Frontal cortex (tissue), 4 donors: ENCODE measurements at places on chromosomes 13 and 19. TPM values are rescaled to one million over a fixed set of nuclear protein-coding genes. Genes with fewer than 3 reads are reported as not detected.

The BRME1 gene
- total RNA-seq: 13.0 TPM

The FCER2 gene
- not detected for total RNA-seq

DNA sequence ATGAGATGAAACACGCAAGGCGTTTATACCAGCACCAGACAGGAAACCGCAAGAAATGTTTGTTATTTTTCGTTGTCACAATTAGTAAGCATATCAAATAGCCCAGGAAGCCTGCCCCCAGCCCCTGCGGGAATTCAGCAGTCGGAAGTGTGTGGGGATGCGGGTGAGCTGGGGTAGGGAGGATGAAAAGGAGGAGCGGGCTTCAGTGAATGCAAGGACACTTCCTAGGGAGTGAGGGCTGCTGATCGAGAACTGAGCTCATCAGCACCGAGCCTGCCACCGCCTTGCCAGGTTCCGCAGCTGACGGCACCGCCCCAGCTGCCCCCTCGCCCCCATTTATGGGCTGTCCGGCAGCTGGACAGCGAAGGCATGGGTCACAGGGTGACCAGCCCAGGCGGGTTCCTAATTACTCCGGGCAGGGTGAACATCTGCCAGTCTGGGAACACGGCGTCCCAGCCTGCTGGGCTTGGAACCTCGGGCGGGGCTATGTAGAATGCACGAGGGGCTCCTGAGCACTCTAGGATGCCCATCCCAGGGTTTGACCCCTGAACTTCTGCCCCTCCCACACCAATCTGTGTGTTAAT is 1.6 kb upstream of the BEST2 start:
- no peak for DNase-seq

DNA sequence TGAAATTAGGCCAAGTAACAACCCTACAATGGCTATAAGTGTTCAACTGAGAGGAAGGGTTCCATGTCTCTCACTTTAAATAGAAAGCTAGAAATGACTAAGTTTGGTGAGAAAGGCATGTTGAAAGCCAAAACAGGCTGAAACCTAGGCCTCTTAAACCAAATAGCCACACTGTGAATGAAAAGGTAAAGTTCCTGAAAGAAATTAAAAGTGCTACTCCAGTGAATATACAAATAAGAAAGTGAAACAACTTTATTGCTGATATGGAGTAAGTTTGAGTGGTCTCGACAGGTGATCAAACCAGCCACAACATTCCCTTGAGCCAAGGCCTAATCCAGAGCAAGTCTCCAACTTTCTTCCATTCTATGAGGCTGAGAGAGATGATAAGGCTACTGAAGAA is 209.6 kb downstream of the KLF12 start:
- no peak for DNase-seq

DNA sequence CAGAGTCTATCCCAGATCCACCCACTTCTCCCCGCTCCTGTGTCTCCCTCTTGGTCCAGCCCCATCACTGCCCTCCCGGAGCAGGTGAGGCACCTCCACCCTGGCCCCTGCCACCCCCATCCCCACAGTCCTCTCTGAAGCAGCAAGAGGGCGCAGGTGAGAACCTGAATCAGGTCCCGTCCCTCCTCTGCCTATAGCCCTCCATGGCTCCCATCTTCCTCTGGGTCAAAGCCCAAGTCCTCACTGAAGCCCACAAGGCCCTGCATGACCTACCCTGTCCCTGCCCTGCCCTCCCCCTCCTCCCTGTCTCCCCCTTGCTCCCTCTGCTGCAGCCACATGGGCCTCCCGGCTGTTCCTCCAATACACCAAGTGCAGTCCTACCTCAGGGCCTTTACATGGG is 10.8 kb upstream of the ZNRF4 start:
- no peak for DNase-seq

DNA sequence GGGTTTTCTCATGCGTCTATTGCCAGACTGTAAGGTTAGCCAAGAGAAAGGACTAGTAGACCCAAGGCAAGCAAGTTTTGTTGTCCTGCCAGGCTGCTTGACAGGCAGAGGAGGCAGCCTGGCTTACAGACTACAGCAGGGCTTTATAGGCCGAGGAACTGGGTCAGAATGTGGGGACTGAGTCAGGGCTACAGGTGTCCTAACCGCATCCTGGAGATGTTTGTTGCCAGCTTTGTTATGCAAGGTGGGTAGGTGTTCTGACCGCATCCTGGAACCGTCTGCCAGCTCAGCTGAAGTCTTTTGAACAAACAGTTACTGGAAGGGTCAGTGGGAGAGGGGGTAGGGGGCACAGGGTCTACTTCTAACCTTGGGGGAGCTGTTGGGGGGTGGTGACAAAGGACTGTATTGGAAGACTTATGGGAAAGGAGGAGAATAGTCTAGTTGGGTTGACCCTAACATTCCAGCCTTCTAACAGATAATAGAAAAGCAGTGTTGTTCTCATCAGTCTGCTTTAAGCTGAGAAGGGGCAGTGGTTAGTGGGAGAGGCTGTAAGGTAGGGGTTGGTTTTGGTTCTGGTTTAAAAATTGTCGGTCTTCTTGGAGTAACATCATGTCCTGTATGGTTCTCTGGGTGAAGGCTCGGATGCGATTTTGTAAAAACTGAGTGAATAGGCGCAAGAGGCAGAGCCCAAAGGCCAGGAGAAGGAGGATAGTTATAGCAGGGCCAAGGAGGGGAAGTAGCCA is 913.8 kb upstream of the SLITRK5 start:
- no peak for DNase-seq

The CCL25 gene
- total RNA-seq: 1.2 TPM

- no peak for DNase-seq
Observed at GRCh38 chr13:35810321-35810720, 320.9 kb downstream of the DCLK1 start.

GRCh38 chr19:6773323-6773931 is 919 bp downstream of the VAV1 start:
- DNase-seq: no peak
